ENCODE measurements at places on chromosomes 7 and 10.
A peak's percentile ranks its signal among the peaks of the same experiment; 100 is the strongest.

DNA sequence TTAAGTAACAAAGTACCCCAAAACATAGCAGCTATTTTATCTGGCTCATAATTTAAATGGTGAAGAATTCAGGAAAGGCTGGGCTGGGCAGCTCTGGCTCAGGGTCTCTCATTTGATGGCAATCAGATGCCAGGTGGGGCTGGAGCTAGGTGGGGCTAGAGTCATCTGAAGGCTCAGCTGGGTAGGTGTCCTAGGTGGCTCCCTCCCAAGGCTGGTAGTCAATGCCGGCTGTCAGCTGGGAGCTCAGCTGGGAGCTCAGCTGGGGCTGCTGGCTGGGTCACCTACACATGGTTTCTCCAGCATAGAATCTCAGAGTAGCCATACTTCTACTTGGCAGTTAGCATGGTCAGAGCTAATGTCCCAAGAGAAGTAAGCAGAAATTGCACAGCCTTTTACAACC is 34.1 kb downstream of the OSBPL3 start:
- DNase-seq, result no peak

GRCh38 chr10:70991140-70992124 is 103.1 kb upstream of the PCBD1 start:
- no peak for DNase-seq

DNA sequence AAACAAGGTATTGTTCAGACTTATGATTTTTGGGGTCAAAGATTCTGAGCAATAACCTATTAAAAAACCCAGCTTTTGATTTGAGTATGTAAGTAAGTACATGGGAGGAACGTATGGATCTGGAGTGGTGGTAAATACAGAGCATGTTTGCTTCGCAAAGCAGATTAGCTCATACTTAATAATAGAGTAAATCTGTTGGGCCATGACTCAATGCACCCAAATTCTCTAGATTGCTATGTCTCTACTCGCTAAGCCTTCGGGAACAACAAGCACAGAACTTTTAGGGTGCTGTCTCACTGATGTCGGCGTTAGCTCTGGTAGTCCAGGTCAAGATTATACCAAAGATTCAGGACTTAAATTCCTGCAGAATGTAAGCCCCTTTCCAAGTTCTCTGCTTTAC is 807 bp upstream of the MINPP1 start:
- no peak for DNase-seq

GRCh38 chr10:92800134-92800733 is 48.1 kb upstream of the EXOC6 start:
- DNase-seq, result no peak

GRCh38 chr7:128867842-128868623 is 5.4 kb downstream of the ATP6V1F start:
- DNase-seq, result no peak

- DNase-seq, result no peak
Measured at GRCh38 chr10:53045315-53045714, 272.7 kb upstream of the MBL2 start.

- DNase-seq, result no peak
Measured at GRCh38 chr7:158705234-158705850, 738 bp upstream of the NCAPG2 start.

- DNase-seq, result no peak
Measured at GRCh38 chr10:47322300-47323061, at the start of gene GDF2. GDF2 (plus strand) TSS chr10:47322454; CDS start chr10:47322669, 215 bp downstream.

GRCh38 chr10:101597091-101597900 is 9.2 kb downstream of the DPCD start:
- DNase-seq, result no peak

DNA sequence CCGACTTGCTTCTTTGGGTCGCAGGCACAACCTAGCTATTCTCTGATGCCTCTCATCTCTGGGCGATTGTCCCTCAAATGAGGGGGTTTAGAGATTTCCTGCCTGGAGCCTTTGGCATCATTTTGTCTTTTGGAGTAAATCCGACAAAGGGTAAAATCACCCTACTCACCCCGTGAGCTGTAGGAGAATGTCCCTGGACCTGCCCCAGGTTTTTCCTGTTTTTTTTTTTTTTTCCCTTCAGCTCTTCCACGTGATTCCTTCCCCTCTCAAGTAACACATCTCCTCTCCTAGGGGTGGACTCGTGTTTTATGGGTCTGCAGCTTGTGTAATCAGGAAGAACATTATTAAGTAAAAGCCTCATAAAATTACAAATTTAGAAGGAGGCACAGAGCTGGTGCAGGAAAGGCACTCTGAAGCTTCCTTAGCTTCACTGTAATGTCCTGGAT is 128.4 kb upstream of the ZNF746 start:
- no peak for DNase-seq

DNA sequence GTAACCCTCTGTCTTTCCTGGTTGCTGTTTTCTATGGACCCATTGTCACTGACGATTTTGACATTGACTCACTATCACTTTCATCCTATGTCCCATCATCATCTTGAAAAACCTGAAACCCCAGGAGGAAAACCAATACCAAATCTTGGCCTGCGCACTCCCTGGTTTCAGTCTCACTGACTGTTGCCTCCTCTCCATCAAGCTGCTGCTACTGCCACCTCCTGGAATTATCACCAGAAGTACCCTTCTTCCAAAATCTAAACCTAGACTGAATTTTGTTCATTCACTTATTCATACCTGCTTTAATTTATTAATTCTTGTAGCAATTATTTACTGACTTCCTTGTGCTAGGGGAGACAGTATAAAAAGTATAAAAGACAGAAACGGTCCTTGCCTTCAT is 44.5 kb upstream of the ACBD5 start:
- no peak for DNase-seq

GRCh38 chr7:108415821-108416536 is 40.3 kb downstream of the NRCAM start:
- DNase-seq, result no peak

- DNase-seq, result no peak
Measured at GRCh38 chr10:111875725-111876124, 307.8 kb downstream of the GPAM start.

DNA sequence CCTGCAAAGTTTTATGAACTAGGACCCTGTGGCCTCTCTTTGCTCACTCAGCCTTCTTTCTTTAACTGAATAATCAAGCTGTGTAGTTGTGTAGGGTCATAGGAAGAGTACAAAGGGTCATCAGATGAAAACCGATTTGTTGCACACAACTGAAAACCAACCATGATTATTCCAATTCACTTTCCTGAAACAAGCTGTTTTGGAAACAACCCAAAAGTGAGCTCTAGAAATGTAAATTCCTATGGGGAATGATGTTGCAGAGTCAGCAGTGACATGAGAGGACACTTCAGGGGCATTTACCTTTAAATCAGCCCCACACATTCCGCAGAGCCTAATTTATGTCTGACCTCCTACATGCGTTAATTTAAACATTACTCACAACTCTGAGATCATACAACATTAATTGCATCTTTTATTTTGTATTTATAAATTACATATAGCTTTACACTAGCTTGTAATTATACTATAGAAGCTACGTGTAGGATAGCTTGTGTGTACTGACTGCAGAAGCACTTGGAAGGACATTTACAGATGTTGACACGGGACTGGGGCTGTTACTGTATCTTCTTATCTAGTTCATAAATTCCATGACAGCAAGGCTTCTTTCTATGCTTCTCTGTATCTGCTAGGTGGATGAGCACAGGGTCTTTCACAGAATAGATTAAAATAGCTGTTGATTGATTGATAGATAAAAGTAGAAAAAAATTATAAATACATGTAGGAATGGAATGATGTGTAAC is 139.9 kb upstream of the AKR1E2 start:
- no peak for DNase-seq

GRCh38 chr10:86206240-86206579 is 160.4 kb downstream of the GRID1 start:
- no peak for DNase-seq

DNA sequence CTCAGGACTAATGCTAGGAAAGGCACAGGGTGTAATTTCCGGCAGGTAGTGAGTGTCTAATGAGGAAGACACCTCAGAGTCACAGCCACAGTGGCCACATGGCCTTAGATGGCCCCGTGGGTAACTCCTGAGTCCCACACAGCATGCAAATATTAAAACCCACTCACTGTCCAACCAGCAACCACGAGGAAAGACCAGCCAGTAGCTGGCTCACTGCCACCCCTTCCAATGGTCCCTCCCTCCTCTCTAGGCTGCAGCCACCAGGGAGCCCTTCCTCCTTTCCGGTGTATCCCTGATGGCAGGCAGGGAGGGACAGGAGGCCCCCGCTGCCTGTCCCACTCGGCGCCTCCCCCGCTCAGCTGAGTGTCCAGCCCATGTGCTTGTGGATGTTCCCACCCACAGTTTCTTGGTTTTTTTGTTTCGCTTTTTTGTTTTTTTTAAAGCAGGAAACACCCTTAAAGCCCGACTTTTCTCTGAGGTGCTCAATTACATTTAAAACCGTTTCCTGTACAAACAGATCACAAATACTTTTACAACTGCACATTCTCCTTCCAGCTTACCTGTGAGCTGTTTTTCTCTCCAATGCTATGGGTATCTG is 9.2 kb downstream of the BNIP3 start:
- DNase-seq, result no peak

GRCh38 chr10:52663161-52663560 is 109.4 kb downstream of the MBL2 start:
- DNase-seq, result no peak

DNA sequence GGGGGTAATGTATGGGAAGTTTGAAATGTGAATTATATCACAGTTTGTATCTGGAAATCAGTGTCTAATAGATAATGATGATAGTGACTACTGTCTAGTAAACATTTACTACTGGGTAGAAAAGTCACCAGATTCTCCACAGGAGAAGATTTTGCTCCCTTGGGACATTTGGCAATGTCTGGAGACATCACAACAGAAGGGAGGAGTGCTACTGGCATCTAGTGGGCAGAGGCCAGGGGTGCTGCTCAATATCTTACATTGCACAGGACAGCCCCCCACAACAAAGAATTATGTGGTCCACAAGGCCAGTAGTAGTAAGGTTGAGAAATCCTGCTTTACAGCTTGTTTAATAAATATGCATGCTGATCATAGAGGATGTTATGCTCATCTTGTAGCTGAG is 92.3 kb upstream of the PRPS1L1 start:
- DNase-seq, result no peak

DNA sequence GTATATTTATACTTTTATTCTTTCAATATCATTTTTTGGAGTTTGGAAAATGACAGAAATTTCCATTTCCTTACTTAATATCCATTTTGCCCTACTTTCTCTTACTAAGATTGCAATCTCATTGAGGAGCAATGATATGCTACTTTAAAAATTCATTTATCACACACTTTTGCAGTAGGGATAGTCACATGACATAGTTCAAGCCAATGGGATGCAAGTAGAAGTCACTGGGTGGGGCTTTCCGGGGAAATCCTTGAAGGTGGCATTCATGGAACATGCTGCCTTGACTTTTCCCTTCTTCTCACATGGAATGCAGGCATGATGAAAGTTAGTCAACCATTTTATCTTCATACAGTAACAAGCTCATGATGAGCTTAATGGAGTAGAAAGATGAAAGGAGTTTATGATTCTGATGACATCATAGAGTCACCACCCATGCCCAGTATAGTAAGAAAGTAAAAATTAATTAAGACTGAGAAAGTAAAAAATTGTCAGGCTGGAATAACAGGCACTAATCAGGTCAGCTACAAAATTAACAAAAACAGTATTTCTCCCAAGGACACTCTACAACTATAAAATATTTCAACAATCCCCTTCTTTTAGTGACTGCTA is 33.4 kb downstream of the IQUB start:
- DNase-seq, result no peak

DNA sequence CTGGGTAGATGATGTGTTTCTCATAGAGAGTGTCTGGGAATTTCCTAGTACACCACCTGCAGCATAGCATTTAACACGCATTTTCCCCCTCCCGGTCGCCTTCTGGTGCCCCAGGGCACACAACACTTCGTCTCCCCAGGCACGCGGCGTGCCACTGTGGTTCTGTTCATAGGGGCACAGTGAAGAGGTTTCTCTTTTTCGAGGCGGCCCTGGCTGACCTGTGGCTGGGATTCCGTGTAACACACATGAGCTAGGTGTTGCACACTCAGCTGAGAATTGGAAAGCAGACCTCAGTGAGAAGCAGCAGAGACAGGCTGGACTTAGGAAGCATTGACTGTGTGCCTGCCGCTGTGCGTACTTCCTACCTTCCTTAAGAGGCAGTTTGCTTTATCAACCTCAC is 214.3 kb upstream of the SHH start:
- peak; percentile 51 for DNase-seq

DNA sequence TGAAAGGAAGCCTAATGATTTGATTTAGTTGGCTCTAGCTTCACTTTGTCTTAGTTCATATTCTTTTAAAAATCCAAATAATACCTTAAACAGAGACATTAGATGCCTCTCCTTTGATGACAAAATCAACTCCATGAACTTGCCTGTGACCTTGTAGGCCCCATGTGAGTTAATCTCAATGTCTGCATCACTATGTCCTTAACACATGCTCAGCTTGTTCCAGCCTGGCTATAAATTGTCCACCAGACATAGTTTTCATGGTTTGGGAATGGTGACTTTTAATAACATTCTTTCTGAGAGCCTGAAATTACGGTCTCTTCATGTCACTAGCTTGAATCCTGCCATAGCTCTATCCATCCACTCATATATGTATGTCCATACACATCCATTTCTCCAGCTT is 656.3 kb upstream of the IGFBP3 start:
- no peak for DNase-seq

DNA sequence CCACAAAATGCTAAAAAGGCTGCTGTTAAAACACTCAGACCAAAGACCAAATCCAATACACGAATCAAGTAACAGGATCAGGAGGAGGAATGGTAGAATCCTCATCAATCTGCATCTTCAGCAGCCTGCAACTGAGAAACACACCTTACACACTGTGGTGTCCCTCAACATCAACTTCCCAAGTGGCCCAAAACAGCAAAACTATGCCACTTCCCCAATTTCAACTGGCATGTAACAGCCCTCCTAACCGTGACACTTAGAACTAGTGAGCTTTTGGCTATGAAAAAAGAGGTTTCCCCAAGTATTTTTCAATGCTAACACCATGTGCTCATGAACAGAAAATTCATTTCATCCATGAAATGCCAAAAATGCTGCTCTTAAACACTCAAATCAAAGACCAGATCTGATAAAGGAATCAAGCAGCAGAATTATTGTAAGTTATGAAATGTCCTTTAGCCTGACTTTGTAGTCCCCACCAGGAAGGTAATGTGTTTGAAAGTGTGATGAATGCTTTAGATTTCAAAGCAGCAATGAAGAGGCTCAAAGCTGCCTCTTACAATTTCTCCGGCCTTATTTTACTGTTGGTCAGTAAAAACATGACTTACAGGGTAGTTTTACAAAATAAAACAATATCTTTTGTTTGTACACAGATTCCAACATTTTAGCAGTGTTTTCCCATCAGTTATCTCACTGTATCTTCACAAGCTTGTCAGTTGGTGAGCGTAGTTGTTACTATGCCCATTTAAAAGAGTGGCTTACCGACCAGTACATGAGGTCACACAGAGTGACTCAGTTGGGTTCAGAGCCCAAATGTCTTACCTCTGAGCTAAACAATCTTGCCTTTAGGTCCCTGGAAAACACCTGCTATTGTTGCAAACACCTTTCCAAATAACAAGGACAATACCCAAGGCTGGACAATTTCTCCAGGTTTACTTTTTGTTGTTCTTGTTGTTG is 65.7 kb upstream of the ASAH2 start:
- no peak for DNase-seq
